ENCODE measurements at places on chromosomes 4 and X.

DNA sequence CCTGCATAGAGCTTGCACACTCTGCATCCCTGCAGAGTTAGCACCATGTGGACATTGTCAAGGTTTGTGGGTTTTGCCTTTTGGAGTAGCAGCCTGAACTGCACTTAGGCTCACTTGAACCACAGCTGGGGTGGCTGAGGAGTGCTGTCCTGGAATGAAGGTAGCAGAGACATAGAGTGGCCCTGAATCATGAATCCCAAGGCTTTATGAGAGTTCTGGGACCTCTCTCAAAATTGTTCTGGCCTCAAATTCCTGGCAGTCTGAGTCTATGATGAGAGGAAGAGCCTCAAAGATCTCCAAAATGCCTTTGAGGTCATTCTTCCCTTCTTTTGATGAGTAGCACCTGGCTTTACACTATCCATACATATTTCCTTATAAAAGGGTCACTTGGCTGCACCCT, 37.1 kb upstream of the ADH1C start:
- no peak for DNase-seq

DNA sequence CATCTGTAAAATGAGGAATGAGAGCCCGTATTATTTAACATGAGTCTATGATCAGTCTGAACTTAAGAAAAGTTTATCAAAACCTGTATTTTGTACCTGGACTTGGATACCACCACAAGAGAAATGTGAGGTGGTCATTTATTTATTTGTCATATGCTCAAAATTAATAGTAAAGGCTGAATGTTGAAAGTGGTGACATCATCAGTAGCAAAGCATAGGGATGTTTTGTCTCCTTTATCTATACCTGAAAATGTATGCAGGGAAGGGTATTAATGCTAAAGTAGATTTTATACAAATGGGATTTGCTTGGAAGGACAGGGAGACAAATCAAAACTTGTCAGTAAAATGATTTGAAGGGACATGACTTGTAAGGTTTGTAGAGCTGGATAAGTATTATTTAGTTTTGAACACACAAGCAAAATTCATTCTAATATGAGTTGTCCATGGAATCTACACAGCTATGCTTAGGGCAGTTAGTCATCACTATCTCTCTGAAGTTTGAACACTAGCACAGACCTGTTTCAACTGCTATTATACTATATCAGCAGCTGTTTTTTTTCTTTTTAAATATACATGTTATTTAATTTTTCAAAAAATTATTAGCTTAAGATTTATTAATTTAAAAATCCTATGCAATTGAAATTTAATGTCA, 52.4 kb upstream of the GUCY1A1 start:
- no peak for DNase-seq

DNA sequence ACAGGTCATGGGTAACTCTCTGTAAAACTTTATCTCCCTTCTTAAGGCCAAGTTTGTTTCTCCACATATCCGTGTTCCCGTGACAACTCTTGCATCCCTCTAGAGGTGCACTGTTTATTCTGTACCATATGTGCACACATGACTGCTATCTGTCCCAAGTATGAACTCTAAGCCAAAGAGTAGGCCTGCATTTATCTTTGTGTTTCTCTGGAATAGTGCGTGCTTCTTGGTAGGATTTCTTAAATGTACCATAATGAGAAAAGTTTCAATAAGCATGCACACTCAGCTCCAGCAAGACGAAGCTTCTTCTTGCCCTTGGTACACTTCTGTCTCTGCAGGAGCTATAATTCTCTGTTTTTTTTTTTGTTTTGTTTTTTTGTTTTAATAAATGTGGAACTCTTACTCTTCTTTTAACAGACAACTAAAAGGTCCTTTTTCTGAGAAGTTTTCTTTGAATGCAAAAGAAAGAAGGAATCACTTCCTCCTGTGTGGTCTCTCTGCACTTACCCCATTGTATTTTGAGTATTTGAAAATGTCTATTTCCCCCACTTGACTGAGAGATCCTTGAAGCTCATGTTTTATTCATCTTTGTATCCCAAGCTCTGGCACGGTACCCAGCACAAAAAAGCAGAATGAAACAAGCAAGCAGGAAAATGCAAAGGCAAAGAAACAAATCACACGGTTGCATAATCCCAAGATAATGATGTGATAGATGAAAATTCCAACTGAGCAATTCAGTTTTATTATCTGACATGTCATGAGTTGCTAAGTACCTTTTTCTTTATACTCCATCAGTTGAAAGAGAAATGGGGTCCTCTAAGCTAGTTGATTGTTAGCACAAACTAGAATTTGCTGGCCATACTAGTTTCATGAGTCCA, 521.9 kb upstream of the BOD1L1 start:
- DNase-seq: no peak

- DNase-seq: no peak
Measured at GRCh38 chr4:36343501-36344175, 62.2 kb downstream of the DTHD1 start.

GRCh38 chr4:3286335-3287175, 6.3 kb upstream of the RGS12 start:
- DNase-seq: no peak

- no peak for DNase-seq
Measured at GRCh38 chrX:1516596-1517104, 20.3 kb downstream of the P2RY8 start.

- DNase-seq: no peak
Measured at GRCh38 chrX:10054396-10054795, 87.2 kb downstream of the CLDN34 start.

GRCh38 chr4:176549161-176549865, 229.5 kb downstream of the SPCS3 start:
- no peak for DNase-seq

GRCh38 chr4:37471093-37471492, 215.1 kb downstream of the RELL1 start:
- no peak for DNase-seq

GRCh38 chr4:3311489-3312171, 18.8 kb downstream of the RGS12 start:
- no peak for DNase-seq

DNA sequence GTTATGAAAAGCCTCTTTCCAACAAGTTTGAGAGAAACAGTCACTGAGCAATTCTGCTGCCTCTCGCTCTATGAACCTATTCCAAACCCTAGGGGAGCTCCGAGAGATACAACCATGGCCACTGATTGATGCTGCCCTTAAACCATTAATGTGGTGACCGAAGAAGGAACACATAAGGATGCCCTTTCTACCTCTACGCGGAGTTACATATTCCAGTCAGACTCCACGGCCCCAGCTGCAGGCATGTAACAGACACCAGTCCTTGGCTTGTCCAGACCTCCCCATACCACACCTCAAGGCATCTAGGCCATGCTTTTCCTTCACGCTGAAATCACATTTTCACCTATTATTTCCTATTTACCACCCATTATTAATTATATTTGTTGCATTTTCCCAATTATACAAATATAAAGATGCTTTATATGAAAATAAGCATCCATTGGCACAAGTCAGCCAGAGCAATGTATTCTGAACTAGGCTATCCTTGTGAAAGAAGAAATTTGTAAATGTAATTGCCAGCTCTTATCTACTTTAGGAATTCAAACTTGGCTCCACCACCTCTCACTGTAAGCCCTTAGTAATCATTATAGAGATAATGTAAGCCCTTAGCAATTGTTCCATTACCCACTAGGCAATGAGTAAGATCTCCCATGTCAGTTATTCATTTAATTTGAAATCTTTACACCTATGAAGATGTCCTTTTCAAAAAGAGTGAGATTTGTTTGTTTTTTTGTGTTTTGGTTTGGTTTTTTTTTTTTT, 338.4 kb downstream of the NR3C2 start:
- no peak for DNase-seq

- no peak for DNase-seq
Measured at GRCh38 chr4:30725562-30725961, 5.4 kb downstream of the PCDH7 start.

All from stimulated activated CD8-positive, alpha-beta memory T cell treated with anti-CD3 and anti-CD28 coated beads, Interleukin-7, amount 100 ng/mL, for 1 hour (primary cell).